ENCODE measurements at places on chromosomes 2 and 18.

DNA sequence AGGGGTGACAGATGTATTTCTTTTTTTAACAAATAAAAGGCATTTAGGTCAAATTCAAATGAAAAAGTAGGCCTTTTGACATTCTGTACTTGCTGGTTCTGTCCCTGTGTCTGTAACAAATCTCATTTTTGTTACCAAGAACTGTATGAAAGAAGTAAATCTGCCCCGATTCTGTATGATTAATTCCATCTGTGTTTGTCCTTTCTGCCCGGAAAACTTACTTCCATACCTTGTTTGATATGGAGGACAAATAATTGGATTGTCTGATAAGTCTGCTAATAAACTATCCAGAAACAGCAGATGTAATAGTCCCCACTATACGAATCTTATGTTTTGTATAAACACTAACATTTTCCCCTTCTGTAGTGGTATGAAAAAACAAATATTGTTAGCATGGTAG, 69.8 kb downstream of the MEX3C start:
- no peak for DNase-seq

- DNase-seq: no peak
Observed at GRCh38 chr2:170968205-170969003, 39.4 kb downstream of the GORASP2 start.

GRCh38 chr2:119253760-119254600, 30.3 kb downstream of the STEAP3 start:
- DNase-seq: no peak

GRCh38 chr2:16625759-16626158, 39.9 kb downstream of the CYRIA start:
- no peak for DNase-seq

DNA sequence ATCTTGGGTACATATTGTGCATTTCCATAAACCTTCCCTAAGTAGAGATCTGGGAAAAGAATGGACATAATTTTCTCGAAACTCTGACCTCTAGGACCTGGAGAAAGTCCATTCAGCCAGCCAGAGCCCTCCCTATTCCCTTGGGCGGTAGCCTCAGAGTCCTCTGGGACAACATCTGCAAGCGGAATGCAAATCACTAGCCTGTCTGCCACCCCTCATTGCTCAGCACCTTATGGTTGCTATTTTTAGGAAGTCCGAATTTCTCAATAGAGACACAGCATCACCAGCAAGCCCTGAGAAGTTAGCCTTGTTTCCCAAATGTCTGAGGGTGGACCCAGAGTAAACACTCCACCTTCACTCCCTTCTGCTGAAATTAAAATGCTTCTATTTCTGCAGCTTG, 17.6 kb upstream of the CD28 start:
- peak; percentile 23 for DNase-seq

GRCh38 chr18:2139691-2140090, 431.6 kb downstream of the METTL4 start:
- DNase-seq: no peak

DNA sequence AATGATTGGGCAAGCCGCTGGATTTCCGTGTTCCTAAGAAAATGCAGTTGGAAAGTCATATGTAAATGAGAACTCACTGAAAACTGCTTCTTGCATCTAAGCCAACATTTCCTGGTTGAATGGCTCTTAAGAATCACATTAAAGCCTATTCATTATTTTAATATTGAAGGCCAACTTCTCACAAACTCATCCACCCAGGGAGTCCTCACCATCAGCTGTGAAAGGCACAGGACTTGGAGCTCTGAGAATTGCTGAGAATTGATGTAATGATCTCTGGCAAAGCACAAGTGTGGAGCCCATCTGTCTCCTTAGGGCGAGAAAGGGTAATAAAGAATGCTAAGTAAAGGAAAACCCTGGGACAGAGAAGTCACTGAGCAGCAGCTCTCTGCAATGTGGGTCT, 55.9 kb upstream of the APCDD1 start:
- DNase-seq: no peak

GRCh38 chr2:163401481-163401880, 334.3 kb downstream of the FIGN start:
- no peak for DNase-seq

DNA sequence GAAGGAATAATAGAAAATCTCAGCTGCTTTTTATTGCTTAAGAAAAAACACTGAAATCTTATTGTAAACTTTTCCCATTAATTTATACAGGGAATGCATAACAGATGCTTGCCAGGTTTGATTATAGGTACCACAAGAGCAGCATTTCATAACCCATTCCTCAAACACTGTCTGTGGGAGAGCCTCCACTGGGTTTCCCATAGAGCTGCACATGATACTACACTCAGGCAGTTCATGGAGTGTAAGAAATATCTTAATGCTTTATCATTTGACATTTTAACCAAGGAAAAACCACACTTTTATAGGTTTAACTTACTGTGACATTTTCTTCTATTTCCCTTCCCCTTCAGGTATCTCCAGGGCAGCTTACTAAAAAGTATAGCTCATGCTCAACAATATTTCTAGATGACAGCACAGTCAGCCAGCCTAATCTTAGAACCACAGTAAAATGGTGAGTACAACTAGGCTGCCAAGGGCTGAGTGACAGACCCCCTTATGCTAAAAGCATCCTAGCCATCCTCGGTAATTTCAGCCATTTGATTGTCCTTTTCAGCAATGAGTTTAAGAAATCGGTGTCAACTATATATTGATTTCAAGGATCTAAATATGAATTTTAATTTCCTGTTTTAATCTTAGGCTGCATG, 22.3 kb downstream of the CCNYL1 start:
- no peak for DNase-seq

- no peak for DNase-seq
Observed at GRCh38 chr2:16413285-16413684, 252.3 kb downstream of the CYRIA start.

- DNase-seq: no peak
Observed at GRCh38 chr2:160635488-160635887, 141.9 kb upstream of the RBMS1 start.

- DNase-seq: no peak
Observed at GRCh38 chr2:181046833-181047232, 66.4 kb downstream of the UBE2E3 start.

GRCh38 chr2:105144941-105145300, 96.6 kb upstream of the GPR45 start:
- no peak for DNase-seq

DNA sequence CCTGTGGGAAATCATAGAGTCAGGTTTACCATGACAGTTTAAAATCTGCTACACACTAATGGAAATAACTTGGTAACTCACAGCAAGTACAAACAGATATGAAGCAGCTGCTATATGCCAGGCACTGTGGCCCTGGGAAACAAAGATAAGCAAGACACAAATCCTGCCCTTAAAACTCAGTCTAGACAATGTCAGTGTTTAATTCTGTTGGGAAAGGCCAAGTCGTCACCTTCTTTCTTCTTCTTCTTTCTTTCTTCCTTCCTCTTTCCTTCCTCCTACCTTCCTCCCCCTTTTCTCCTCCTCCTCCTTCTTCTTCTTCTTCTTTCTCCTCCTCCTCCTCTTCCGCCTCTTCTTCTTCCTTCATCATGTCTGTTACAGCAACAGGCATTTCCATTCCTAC, 26.8 kb downstream of the PLEK start:
- DNase-seq: no peak

DNA sequence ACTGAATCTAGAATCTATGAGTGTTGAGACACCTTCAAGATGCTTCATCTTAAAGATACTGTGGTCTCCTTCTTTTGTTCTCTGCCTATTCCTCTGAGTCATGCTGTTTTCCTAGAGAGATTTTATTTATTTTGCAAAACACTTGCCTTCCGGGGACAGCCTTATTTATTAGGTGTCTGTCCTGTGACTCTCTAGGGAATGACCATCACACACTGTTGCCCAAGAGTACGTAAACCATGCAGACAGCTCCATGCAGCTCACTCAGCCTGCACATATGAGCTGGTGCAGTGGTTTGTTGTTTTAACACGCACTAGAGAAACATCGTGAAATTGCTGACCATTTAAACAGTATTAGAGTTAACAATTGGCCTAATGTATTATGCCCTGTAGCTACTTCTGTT, 12.4 kb upstream of the ADCYAP1 start:
- DNase-seq: no peak

DNA sequence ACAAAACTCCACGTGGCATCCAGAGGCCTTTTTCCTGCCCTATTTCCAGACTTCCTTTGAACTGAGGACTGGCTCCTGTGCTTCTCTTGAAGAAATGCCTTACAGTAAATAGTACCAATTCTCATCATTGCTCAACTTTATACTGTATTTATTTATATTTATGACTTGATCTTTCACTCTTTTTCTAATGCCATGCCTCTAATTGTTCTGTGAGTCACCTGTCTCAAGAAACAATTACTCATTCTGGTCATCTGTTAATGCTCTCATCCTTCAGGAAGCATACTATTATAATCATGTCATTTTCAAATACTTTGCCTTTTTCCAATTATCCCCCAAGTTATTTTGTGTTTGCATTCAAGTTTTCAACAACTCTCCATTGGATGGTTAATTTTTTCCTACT, 85.9 kb downstream of the DCDC2C start:
- no peak for DNase-seq

GRCh38 chr2:120912101-120912985, 176.7 kb downstream of the GLI2 start:
- peak; percentile 80 for DNase-seq

DNA sequence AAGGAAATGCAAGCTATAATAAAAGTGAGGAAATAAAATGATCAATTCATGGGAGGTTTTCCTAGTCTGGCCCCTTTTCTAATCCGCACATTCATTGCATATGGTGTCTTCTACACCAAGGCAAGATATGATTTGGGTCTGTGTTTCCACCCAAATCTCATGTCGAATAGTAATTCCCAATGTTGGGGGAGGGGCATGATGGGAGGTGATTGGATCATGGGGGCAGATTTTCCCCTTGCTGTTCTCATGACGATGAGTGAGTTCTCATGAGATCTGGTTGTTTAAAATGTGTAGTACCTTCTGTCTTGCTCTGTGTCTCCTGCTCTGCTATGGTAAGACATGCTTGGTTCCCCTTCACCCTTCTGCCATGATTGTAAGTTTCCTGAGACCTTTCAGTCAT, 315.4 kb downstream of the CYRIA start:
- DNase-seq: no peak

GRCh38 chr2:40554665-40555294, 102.9 kb upstream of the SLC8A1 start:
- DNase-seq: peak; percentile 64

GRCh38 chr2:127575185-127575765, 39.8 kb downstream of the MYO7B start:
- no peak for DNase-seq

GRCh38 chr18:77090546-77091174, 41.9 kb downstream of the MBP start:
- DNase-seq: no peak

DNA sequence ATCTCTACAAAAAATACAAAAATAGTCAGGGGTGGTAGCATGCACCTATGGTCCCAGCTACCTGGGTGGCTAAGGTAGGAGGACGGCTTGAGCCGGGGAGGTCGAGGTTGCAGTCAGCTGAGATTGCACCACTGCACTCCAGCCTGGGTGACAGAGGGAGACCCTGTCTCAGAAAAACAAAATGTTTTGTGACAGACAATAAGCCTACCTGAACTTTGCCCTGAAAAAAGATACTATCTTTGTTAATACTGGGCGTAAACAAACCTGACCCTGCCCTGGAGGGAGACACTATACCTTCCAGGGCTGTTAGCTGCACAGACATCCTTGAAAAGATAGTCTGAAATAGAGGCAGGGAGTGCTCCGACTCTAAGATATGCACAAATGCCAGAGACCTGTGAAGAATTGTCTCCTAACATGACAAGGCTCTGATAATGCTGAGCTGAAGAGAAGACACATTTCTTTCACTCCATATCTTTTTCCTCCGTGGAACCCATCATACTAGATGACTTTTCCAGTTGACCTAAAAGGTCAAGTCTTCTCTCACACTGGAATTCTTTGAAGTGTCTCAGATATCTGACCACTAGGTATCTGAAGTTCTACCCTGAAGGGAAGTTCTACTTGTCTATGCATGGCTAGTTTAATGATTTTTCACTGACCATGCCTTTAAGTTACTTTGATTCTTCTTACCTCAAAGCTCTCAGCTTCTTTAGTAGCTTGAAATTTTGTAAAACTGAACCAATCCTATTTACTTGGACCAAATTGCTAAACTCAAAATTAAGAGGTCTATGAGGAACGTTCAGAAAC, 20.9 kb upstream of the HK2 start:
- DNase-seq: no peak

DNA sequence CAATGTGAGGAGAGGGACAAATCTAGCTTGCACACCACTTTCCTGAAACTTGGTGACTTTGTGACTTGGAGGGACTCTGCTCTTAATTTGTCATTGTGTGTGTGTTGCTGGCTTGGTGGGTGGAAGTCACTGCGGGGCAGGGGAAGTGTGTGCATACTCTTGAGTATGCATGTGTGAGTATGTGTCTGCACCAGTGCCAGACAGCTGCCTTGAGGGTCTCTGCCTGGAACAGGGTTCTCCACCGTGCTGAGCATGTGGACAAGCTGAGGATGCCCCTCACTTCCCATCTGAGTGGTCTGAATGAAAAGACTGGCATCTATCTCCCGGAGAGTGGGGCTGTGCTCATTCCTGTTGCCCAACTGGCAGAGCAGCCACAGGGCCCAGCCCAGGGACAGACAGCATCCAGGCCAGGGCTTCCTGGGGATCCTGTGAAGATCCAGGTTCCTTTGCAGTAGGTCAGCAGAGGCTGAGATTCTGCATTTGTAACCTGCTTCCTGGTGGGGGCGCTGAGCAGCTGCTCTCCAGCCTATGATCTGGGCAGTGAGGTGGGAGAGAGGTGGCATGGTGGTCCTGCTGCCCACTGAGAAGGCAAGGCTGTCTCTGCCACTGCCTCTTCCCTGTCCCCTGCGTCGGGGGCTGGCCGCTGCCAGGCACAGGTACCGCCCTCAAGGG, 138.9 kb upstream of the HAAO start:
- DNase-seq: peak; percentile 44

DNA sequence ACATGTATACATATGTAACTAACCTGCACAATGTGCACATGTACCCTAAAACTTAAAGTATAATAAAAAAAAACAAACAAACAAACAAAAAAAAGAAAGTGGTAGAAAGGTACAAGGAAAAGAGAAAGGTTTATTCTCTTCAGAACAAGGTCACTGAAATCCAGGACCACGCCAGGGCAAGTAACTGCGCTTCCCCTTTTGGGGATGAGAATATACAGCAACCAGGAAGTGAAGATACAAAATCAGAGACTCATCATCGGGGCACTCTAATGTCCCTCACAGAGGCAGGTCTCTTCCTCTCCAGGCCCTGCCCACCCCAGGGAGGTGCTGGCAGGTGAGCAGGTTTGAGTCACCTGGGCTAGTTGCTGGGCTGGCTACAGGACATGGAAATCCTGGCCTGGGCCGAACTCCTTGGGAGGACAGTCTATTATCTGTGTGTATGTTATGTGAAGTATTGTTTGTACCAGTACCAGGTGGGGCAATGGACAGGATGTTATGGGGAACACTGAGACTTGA, 100.4 kb upstream of the GPR45 start:
- no peak for DNase-seq

GRCh38 chr2:66667301-66667700, 232.4 kb downstream of the MEIS1 start:
- no peak for DNase-seq

DNA sequence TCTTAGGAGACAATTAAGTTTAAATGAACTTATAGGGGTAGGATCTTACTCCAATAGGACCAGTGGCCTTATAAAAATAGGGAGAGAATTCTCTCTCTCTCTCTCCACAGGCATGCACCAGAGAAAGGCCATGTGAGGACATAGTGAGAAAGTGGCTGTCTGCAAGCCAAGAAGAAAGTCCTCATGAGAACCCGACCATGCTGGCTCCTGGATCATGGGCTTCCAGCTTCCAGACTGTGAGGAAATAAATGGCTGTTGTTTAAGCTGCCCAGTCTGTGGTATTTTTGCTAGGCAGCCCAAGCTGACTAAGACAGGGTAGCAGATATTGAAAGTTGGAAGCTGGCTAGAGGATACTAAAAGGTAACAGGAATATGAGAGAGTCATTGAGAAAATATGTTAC, 454.0 kb downstream of the NBAS start:
- no peak for DNase-seq

Measured in transverse colon (tissue), 4 donors.